ENCODE measurements at places on chromosomes 13 and 19.

DNA sequence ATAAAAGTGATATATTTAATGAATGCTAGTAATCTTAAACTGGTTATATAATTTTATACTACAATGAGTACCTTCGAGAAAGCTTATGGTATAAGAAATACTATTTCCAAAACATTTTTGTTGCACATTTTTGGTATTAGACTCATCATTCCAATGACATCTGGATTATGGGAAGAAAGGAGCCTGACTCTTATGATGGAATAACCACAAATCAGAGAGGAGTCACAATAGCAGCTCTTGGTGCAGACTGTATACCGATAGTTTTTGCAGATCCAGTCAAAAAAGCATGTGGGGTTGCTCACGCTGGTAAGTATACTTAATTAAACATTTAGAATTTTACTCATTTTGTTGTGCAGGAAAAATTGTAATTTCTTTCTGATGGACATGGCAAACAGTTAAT lies 3.9 kb downstream of the LACC1 start:
- DNase-seq = no peak

GRCh38 chr13:66864627-66865026 lies 365.5 kb downstream of the PCDH9 start:
- no peak for DNase-seq

GRCh38 chr13:38967446-38967845 lies 23.2 kb downstream of the STOML3 start:
- DNase-seq = no peak

GRCh38 chr13:90492872-90493271 lies 854.6 kb upstream of the MIR17HG start:
- no peak for DNase-seq

DNA sequence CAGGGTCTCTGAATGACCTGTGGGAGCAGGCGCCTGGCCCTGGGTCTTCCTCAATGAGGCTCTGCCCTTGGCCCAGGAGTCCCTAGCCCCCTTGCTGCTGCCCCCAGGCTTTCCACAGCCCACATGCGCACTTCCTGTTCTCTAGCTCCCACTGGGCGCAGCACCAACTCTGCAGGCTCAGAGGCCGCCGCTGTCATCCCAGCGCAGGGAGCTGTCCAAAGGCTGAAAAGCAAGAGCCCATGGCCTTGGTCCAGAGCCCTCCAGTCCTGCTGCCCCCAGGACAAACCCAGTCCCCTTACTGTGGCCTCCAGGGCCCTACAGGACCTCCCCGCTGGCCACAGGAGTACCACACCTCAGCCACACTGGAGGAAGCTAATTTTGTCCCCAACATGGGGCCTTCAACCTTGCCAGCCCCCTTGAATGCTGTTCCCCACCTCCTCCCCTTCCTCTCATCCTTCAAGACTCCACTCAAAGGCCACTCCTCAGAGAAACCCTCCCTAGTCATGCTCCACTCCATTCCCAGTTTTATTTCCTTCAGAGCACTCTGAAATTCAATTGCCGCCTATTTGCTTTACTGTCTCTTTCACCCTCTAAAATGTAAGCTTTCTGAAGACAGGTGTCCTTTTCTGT lies 8.0 kb upstream of the POU2F2 start:
- DNase-seq = no peak

DNA sequence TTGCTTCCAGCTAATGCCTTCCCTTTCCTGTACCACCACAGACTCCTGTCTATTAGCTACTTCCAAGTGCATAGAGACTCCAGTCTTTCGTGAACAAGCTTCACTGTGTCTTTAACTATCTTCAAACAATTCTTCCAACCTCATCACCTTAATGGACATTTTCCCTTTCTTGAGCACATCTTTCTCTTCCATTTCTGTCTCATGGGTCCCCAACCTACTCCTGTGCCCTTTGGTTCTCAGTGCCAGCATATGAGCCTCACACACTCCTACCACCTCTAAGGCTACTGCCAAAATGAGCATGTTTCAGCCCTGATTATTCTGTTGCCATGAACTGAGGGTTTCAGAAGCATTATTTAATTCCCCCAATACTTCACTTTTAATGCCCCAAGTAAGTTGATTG lies 360.3 kb downstream of the GPC5 start:
- DNase-seq = no peak

DNA sequence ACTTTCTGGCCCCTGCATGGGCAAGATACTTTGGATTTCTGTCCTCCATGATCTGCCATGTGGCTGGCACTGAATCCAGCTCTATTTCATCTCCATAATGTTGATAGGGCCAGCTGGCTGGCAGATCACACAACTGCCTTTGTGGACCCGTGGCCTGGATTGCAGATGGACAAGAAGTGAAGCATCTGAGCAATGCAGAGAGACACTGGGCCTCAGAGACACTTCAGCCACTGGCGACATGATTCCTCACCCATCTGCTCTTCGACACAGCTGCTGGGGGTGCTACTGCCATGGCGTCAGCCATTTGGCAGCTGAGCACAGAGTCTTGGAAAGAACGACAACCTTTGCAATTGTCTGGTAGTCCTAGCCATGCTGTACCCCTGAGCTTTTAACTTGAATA lies 79.5 kb upstream of the MYO16 start:
- peak; percentile 3 for DNase-seq

DNA sequence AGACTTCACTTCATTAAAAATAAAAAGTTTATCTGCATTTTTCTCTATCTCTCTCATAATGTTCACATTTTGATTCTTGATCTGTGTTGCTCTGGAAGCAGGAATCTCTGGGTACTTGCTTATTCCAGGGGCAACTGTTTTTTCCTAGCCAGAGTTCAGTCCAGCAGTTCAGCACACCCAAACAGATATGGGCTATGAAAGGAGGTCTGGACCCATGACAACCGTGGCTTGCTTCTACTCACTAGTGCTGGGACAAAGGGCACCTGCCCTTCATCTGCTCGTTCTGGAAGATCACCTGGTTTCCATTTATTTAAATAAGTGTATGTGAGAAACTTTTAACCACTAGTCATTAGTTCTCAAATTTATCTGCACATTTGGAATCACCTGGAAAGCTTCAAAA lies 36.0 kb downstream of the POLR1D start:
- no peak for DNase-seq

- DNase-seq = no peak
These were observed 159.1 kb downstream of the DLEU7 start for GRCh38 chr13:50684366-50684765.

DNA sequence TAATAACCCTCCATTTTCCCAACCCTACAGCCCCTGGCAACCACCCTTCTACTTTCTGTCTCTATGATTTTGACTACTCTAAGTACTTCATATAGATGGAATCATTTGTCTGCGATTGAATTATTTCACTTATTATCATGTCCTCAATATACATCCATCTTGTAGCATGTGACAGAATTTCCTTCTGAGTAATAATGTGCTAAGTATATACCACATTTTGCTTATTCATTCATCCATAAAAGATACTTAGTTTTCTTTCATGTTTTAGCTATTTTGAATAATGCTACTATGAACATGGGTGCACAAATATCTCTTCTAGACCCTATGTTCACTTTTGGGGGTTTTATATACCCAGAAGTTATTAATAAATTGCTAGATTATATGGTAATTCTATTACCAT lies 17.4 kb upstream of the NDFIP2 start:
- no peak for DNase-seq

DNA sequence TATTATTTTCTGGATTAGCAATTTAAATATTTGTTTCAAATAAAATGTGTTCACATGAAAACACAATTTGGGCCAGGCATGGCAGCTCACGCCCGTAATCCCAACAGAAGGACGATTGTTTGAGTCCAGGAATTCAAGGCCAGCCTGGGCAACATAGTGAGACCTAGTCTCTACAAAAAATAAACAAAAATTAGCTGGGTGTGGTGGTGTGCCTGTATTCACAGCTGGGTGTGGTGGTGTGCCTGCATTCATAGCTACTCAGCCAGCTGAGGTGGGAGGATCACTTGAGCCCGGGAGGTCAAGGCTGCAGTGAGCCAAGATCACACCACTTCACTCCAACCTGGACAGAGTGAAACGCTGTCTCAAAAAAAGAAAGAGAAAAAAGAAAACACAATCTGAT lies 46.4 kb downstream of the KPNA3 start:
- DNase-seq = no peak

DNA sequence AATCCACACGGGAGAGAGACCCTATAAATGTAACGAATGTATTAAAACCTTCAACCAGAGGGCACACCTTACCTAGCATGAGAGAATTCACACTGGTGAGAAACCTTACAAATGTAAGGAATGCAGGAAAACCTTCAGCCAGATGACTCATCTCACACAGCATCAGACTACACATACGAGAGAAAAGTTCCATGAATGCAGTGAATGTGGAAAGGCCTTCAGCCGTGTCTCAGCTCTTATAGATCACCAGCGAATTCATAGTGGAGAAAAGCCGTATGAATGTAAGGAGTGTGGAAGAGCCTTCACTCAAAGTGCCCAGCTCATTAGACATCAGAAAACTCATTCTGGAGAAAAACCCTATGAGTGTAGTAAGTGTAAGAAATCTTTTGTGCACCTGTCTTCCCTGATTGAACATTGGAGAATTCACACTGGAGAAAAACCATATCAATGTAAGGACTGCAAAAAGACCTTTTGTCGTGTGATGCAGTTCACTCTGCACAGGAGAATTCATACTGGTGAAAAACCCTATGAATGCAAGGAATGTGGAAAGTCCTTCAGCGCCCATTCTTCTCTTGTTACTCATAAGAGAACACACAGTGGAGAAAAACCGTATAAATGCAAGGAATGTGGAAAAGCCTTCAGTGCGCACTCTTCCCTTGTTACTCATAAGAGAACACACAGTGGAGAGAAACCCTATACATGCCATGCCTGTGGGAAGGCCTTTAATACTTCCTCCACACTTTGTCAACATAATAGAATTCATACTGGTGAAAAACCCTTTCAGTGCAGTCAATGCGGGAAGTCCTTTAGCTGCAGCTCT lies 16.0 kb downstream of the ZNF582 start:
- DNase-seq = no peak

DNA sequence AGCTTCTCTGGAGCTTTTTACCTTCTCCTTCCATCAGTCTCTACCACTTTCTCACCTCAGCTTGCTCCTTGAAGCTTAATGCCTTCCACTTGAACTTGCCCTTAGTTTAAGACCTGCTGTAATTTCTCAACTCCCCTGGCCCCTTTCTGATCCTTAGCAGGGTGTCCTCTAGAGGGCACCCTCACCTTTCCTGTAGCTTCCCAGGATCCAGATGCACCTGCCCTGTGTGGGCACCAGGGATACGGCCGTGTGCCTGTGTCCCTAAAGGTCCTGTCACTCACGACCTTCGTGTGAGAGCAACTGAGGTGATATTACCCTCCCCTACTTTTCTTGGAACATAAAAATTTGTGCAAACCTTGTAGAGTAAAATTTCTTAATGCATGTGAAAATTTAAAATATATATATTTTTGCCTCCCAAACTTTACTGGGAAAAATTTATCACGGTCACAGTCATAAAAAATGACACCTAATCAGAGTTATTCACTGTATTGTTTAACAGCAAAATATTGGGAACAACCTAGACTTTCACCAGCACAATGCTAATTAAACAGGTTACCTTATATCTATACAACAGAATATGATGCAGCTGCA lies 46.4 kb downstream of the PSG3 start:
- DNase-seq = no peak

DNA sequence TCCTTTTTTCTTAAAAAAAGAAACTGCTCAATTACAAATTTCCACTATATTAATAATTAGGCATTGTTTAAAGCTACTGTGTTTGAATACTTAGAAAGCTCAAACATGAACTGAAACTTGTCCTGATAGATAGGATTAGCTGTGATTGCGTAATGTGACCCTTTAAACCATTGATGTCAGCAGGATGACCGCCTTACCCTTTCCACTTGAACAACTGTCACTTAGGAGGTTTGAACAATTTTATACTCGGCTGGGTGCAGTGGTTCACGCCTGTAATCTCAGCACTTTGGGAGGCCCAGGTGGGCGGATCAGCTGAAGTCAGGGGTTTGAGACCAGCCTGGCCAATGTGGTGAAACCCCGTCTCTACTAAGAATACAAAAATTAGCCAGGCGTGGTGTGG lies 2.9 kb downstream of the LAMP1 start:
- no peak for DNase-seq

GRCh38 chr13:23551213-23552008 lies 18.8 kb upstream of the TNFRSF19 start:
- no peak for DNase-seq

Measured in putamen (tissue), 1 donor.